Activated naive CD4-positive, alpha-beta T cell treated with anti-CD3 and anti-CD28 coated beads, Interleukin-2, amount 10 ng/mL, durations not matched to agents 7 days and 5 days (primary cell): ENCODE measurements at places on chromosomes 2 and 18.
A peak's percentile ranks its signal among the peaks of the same experiment; 100 is the strongest.

DNA sequence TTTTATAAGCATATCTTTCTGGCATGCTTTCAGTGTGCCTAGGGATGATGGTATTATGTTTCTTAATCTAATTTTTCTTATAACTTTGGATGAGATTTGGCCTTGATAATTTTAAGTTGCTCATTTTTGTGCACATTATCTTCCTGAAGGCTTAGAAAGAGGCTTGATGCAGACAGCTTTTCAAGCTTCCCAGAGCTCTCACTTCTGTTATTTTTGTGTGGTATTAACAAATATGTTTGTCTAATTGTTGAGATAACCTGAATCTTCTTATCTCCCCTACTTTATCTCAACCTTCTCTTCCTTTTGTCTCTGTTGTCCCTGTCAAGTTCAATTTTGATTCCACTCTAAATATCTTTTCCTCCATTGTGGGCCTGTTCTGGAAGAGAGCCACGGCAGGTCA, 113.2 kb upstream of the LRRTM1 start:
- no peak for DNase-seq
- H3K36me3 ChIP-seq: no peaks in the 10 kb centered on the region
- H3K27ac ChIP-seq: no peak overlapping the region
- H3K4me1 ChIP-seq: no peaks in the 10 kb centered on the region
- H3K27me3 ChIP-seq: no peaks in the 10 kb centered on the region
- H3K4me3 ChIP-seq: no peak overlapping the region

GRCh38 chr18:79604205-79604912, 75.2 kb upstream of the CTDP1 start:
- H3K27ac ChIP-seq: no peak overlapping the region
- DNase-seq: no peak
- no peaks in the 10 kb centered on the region for H3K4me1 ChIP-seq
- H3K36me3 ChIP-seq: no peaks in the 10 kb centered on the region
- H3K4me3 ChIP-seq: no peak overlapping the region

DNA sequence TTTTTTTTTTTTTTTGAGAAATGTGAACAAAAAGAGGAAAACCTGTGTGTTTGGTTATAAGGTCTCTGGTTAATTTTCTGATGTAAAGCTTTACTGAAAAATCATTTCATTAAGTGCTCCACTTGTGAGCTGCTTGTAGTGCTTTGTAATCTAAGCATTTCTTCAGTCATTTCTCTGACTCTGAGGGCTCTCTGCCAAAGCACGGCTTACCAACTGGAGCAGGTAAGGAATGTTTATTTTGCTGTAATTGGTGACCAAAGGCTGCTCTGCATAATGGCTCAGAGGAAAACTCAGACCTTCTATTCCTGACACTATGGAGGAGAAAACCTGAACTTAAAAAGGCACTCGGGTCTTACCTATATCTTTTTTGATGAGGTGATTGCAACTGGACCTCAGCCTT, 848.8 kb downstream of the MBD2 start:
- H3K4me3 ChIP-seq: no peak overlapping the region
- H3K27ac ChIP-seq: no peak overlapping the region
- no peaks in the 10 kb centered on the region for H3K27me3 ChIP-seq
- H3K4me1 ChIP-seq: no peaks in the 10 kb centered on the region
- H3K36me3 ChIP-seq: no peaks in the 10 kb centered on the region
- no peak for DNase-seq

- DNase-seq: no peak
- H3K4me3 ChIP-seq: no peak overlapping the region
- peak overlapping the region; percentile 86 for H3K27ac ChIP-seq
- no peaks in the 10 kb centered on the region for H3K27me3 ChIP-seq
- H3K36me3 ChIP-seq: peaks cover 39% of the 10 kb centered on the region
These were observed 37.5 kb downstream of the MGAT4A start for GRCh38 chr2:98693477-98693876.

DNA sequence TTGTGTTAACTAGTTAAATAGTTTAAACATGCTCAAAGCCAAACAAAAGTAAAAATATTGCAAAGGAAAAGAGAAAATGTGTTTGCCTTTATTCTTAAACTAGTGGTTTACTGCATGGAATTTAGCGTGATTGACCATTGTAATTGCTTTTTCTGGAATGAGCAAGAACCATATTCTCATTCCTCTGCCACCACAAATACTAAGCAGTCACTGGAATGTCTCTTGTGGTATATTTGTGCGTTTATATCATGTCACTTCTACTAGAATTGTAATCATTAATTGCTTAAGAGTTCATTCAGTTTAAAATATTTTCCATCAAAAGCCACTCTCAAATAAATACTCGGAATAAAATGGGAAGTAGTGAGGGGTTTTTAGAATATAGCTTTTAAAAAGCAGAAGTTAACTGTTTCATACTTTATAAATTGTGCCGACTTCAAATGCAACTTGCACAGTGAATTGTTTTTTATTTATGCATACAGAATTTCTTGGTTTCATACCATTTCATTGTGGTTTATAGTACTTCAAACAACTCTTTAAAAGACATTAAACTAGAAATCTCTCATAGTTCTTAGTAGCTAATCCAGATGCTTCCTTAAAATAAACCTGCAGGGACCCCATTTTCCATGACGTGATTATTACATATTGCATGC, 288.1 kb downstream of the EPHA4 start:
- no peak for DNase-seq
- H3K36me3 ChIP-seq: no peaks in the 10 kb centered on the region
- H3K27me3 ChIP-seq: no peaks in the 10 kb centered on the region
- no peak overlapping the region for H3K27ac ChIP-seq
- H3K4me1 ChIP-seq: no peaks in the 10 kb centered on the region
- no peak overlapping the region for H3K4me3 ChIP-seq

- peaks cover 18% of the 10 kb centered on the region for H3K4me1 ChIP-seq
- no peaks in the 10 kb centered on the region for H3K36me3 ChIP-seq
- no peak overlapping the region for H3K27ac ChIP-seq
These were observed 39.1 kb downstream of the MRPL35 start for GRCh38 chr2:86238354-86238753.

- H3K27me3 ChIP-seq: no peaks in the 10 kb centered on the region
- H3K4me3 ChIP-seq: no peak overlapping the region
- H3K4me1 ChIP-seq: peaks cover 24% of the 10 kb centered on the region
- no peak for DNase-seq
- H3K36me3 ChIP-seq: peaks cover 25% of the 10 kb centered on the region
These were observed 51.3 kb downstream of the ACSL3 start for GRCh38 chr2:222912117-222912516.

- no peak for DNase-seq
- no peak overlapping the region for H3K27ac ChIP-seq
- H3K4me1 ChIP-seq: no peaks in the 10 kb centered on the region
- H3K4me3 ChIP-seq: no peak overlapping the region
These were observed 1065.1 kb upstream of the NRXN1 start for GRCh38 chr2:52097071-52097470.
